Effector CD8-positive, alpha-beta T cell (primary cell): ENCODE measurements at places on chromosomes 5 and 9.

- DNase-seq = no peak
These were observed 39.4 kb downstream of the SUSD1 start for GRCh38 chr9:112135706-112136105.

GRCh38 chr5:83554133-83554532 lies 82.6 kb downstream of the VCAN start:
- no peak for DNase-seq

GRCh38 chr9:123739387-123739786 lies 190.5 kb downstream of the DENND1A start:
- DNase-seq = no peak

GRCh38 chr5:172267943-172268342 lies 15.6 kb downstream of the UBTD2 start:
- DNase-seq = no peak

DNA sequence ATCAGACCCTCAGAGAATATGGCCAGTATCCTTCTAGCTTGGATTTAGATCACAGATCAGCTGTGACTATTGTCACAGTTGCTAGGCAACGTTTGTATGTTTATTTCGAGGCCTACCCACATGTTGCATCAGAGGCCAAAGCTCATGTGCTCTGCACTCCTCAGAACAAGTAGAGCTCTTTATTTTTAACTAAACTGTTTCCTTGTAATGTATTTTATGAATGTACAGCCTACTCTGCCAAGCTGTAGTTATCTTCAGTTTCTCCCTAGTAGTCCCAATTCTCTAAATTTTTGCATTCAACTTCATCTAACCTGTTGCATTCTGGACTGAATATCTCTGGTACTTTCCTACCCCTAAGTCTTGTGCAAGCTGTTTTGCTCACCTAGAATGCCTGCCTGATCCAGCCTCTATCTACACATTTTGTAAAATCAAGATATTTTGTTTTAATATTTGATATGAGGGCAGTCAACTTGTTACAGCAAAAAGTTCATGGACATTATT lies 52.8 kb downstream of the CAST start:
- DNase-seq = no peak

DNA sequence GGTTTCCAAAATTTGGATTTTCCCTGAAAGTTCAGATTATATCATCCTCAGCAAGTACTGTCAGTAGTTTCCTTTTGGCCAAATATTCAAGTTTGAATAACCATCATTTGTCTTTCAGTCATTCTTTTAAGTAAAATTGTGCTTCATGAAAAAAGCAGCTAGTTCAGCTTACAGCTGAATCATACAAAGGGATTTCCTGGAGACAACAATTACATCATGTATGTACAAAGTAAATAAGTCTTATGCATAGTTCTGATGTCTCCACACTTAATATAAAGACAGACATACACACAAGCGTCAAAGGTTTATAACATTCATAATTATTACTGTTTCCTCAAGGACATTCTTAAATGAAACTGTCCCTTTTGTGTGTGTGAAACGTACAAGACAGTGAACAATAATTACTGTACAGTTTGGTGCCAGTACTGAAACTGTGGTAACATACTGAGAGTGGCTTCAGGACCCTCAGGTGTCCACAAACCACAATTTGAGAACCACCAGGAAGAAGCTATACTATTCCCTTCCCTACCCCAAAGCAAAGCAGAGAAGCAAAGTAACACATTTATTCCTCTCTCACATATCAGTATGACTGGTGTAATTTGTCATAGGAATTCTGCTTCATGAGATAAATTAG lies 746.6 kb downstream of the TAF11L14 start:
- no peak for DNase-seq

DNA sequence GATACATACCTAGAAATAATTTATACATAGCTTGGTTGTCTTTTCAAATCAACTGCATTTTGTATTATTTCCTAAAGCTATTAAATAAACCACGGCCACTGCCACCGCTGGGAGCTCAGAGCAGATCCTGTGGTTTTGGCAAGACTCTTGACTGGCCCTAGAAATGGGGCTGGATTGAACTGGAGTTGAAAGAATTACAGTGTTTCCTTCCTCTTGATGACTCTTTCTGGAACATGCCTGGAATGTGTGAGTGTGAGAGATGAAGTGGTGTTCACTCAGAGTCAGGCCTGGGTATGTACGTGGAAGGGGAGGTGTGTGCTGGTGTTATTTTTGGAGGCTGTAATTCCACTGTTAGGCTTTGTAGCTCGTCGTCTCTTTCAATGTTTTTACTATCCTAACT lies 45.9 kb downstream of the TEK start:
- DNase-seq = no peak

GRCh38 chr5:73282923-73283322 lies 109.9 kb downstream of the TMEM174 start:
- DNase-seq = no peak

GRCh38 chr5:150499437-150499956 lies 8.4 kb upstream of the NDST1 start:
- no peak for DNase-seq

- DNase-seq = no peak
These were observed 317.0 kb upstream of the RFX3 start for GRCh38 chr9:3842839-3843238.

DNA sequence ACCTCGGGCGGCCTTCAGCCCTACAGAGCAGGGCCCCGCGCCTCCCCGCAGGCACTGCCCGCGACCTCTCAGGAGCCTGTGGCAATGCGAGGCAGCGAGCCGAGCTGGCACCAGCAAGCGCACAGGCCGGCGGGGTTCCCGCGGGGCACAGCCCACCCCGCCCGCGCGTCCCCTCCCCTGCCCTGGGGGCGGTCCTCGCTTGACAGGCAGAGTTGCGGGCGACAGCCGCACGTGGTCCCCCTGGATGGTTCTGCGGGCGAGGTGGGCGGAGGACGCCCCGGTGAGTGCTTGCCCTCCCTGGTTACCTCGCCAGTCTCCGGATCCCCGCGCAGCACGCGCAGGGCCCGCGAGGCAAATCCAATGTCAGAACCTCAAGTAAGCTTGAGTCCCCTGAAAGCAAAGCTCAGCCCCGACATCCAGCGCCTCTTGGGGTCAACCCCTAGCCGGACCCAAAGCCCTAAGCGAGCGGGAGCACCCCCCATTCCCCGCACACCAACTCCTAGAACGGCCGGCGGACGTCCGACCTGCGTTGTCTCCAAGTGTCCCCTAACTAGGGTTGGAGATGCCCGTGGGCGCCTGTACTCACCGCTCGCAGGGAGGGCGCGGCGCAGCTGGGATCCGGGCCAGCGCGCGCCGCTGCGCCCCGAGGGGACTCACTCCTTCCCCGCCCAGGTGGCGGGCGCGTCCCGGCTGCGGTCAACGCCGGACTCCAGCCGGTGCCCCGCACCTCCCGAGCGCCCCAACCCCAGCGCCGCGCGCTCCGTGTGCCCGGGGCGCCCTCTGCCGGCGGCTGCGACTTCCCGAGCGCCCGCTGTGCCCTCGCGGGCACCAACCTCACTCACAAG lies at the start of gene DRD1:
TSS of gene DRD1 (minus strand) at position 123 of the 845 bp plus-strand sequence. CDS start 1,083 bp downstream, outside the sequence.
- DNase-seq = peak; percentile 5

GRCh38 chr5:128305341-128305740 lies 221.8 kb downstream of the SLC12A2 start:
- DNase-seq = no peak

- no peak for DNase-seq
These were observed 196.4 kb downstream of the CDK5RAP2 start for GRCh38 chr9:120383611-120383998.
